ENCODE measurements at places on chromosomes 2 and 18.
A peak's percentile ranks its signal among the peaks of the same experiment; 100 is the strongest.

GRCh38 chr2:126657148-126657635 lies 1.2 kb downstream of the GYPC start:
- DNase-seq = peak; percentile 71

- no peak for DNase-seq
Measured at GRCh38 chr18:63368611-63369010, 1.6 kb upstream of the KDSR start.

DNA sequence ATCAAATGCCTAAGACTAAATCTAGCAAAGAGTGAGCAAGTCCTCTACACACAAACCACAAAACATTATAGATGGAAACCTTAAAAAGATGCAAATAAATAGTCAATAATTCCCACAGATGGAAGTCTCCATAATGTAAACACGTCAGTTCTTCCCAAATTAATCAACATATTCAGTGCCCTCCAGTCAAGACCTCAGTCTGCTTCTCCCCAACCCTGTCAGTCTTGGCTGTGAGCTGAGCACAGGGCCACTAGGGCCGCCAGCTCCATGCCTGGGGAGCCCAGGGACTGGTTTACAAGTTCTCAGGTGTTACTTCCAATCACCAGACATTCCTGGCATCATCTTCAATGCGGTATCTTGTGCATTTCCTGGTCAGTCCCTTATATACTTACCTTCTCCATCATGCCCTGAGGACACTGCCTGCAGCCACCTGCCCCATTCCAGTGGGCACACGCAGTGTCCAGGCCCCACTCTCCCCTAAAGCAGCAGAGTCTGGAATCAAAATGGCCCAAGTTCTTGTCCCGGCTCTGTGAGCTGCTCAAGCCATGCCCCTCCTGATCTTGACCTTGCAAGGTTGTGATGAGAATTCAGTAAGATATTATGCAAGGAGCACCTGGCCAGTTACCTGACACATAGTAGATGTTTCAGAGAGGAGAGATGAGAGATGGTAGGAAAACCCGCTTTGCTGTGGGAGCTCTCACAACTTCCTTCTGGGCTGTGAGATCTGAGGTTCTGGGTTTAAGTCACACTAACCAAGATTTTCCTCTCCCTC lies 207.9 kb upstream of the RAB6C start:
- no peak for DNase-seq

DNA sequence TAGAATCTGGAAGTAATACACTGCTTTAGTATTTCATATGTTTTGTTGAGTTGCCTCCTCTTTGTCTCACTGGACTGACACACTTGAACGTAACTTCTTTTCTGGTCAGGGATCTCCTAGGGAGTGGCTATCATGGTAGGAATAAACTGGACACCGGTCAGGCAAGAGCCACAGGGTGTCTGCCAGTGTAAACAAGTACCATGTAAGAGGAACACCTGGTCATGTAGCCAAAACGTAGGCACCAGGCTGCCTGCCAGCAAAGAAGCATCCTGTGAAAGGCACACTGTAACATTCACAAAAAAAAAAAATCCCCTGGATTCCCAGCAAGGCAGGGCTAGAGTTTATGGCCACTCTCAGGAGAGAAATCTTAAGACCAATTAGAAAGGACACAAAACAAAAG lies 372.8 kb upstream of the RND3 start:
- DNase-seq = no peak

Data from stimulated activated naive CD8-positive, alpha-beta T cell treated with anti-CD3 and anti-CD28 coated beads, Interleukin-15, Interleukin-2, amounts not matched to agents 100 U/mL and 50 U/mL, for 24 hours (primary cell).